ENCODE measurements at places on chromosomes 1 and 21.

- no peak for DNase-seq
These were observed 293.8 kb upstream of the USP25 start for GRCh38 chr21:15436031-15436430.

DNA sequence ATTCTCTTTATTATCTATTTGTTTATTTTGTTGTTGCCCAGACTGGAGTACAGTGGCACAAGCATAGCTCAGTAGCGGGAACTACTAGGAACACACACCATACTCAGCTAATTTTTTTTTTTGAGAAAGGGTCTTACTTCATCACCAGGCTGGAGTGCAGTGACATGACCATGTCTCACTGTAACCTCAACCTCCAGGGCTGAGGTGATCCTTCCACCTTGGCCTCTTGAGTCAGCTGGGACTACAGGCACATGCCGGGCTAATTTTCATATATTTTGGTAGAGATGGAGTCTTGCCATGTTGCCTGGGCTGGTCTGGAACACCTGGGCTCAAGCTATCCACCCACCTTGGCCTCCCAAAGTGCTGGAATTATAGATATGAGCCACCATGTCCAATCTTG, 5.3 kb upstream of the TXNIP start:
- no peak for DNase-seq

DNA sequence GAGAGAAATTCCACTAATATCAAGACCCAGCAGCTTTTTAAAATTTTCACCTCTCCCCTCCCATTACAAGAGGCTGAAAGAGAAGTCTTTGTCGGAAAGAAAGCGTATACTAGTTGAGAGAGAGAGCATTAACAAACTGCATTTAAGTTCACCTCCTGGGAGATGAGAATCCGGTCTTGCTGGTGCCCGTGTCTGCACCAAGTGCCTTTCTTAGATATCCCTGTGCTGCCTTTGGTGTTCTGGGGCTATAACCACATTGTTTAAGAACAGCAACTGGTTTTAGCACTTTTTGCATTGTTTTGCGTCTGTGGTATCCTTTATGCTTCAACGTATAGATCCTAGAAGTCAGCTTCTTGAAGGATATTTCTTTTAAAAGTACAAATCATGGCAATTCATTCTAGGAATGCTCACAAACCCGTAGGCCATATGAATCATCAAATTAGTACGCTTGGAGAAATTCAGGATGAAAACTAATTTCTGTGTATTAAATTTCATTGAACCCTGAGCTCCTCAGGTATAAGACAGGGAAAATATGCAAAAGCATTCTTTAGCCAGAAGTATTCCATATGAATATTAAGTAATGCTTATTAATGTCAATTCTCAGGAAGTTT, 3.4 kb upstream of the RPE65 start:
- DNase-seq, result no peak

DNA sequence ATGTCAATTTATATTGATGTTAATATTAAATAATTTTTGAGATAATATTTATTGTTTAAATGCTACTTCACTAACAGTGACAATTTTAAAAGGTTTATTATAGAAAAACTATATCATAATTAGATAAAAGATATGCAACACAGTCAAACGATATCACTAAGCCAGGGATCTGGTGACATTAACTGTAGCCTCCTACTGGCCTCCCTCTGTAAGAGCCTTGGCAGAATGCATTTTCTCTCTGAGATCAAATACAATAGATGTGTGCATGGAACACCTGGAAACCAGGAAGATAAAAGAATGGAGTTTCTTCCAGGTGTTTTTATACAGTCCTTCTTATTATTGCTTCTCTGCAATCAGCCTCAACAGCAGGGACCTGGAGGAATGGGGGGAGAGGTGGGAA, 1762.1 kb downstream of the BRINP3 start:
- DNase-seq, result no peak

GRCh38 chr21:32826329-32827167, 55.0 kb upstream of the PAXBP1 start:
- DNase-seq, result peak; percentile 54

DNA sequence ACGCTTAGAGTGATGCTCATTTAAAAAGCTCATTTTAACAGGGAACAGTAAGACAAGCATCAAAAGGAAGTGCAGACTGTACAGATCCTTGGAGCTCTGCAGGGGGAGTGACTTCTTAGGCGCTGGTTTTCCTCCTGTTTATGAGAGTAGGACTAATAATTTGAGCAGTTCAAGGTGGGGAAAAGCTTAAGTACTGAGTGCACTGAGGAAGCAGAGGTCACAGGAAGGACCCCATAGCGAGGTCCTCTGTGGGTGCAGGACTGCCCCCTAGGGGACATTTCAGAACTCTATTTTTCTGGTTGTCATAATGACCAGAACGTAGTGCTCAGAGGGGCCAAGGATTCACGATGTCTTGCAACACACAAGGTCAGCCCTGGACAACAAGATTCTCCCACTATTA, 112.1 kb downstream of the HLCS start:
- DNase-seq, result peak; percentile 10

- no peak for DNase-seq
These were observed 63.0 kb downstream of the MEGF6 start for GRCh38 chr1:3548156-3548893.

- no peak for DNase-seq
These were observed 293.9 kb upstream of the PROX1 start for GRCh38 chr1:213693864-213694263.

GRCh38 chr1:57894315-57894714, 470.5 kb upstream of the DAB1 start:
- no peak for DNase-seq

GRCh38 chr1:206102292-206102936, 14.8 kb downstream of the AVPR1B start:
- no peak for DNase-seq

DNA sequence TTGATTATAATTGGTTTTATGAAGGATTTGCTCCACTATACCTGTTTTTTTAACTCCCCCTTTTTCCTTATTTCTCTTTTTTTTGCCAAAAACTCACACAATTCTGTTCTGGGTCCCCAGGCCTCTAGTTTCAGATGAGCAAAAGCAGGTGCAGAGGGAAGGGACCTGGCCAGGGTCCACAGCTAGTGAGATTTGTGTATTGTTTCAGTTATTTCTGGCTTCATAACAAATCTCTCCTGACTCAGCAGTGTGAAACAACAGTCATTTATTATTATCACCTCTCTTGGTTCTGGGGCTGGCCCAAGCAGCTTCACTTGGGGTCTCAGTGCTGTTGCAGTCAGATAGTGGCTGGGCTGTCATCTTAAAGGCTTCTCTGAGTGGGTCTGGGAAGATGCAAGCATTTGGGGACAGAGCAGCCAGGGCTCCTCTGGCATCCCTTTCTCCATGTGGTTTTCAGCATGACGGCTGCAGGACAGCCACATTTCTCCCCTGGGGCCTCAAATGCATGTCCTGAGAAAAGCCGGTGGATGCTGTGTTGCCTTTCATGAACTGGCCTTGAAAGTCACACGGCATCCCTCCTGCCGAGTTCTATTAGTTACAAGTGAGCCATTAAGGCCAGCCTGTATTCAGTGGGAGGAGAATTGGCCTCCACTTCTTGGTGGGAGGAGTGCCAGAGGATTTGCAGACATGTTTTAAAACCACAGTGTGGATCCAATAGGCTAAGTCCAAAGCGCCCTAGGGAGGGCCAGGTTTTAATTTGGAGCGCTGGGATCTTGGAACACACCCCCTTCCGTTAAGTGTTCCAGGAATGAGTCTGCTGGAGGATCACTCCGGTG, 137.1 kb downstream of the CAMTA1 start:
- no peak for DNase-seq

DNA sequence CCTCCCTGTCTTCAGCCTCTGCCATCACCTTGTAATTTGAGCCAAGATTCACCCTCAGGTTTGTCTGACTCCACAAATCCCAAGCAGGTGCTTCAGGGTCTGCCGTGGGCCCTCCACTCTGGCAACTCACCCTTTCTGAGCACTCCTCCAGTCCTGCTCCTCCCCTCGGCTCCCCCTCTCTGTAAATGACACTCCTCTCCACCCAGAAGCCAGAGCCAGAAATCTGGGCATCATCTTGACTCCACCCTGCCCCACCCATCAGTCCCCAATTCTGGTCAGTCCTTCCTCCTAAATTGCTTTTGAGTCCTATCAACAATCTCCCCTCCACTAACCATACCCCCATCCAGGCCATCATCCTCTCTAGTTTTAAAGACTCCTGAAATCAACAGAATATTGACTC, 40.5 kb downstream of the RCSD1 start:
- no peak for DNase-seq

- no peak for DNase-seq
These were observed 5.1 kb downstream of the IFI16 start for GRCh38 chr1:159014851-159015250.

GRCh38 chr21:31370893-31371544, 27.0 kb upstream of the TIAM1 start:
- no peak for DNase-seq

GRCh38 chr21:40386294-40386911, 460.6 kb downstream of the DSCAM start:
- peak; percentile 0 for DNase-seq

DNA sequence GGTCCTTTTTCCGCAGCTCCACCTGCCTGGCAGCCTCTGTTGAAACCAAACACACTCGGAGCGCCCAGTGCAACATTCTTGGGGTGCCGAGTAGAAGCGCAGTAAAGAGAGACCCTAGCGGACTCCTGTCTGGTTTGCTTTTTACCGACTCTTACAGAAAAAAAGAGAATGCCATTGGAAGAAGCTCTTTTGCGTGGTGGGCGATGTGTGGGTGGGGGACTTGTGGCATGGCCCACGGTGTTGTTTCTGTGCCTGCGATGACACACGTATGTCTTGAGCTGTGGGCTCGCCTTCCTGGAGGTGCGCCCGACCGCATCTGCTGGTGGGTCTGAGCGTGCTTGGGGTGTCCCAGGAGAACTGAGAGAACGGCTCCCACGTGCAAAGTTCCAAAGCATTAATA, 7.3 kb upstream of the BARHL2 start:
- no peak for DNase-seq

DNA sequence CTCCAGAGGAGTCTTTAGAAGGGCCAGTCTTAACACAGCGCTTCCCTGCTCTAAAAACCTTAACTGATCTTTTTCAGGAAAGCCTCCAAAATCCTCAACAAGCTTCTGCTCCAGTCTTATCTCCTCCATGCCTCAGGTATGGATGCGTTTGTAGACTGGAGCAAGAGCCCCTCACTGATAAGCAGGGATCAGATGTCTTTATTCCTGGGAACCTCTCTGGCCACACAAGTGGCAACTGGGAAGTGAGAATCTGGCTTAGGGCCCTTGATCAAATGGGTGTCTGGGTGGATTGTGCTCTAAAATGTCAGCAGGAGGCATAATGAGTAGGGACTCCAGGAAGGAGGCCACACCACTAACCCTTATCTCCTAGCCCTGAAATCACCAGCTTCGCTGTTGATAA, 1.4 kb downstream of the ZBTB8A start:
- DNase-seq, result no peak

DNA sequence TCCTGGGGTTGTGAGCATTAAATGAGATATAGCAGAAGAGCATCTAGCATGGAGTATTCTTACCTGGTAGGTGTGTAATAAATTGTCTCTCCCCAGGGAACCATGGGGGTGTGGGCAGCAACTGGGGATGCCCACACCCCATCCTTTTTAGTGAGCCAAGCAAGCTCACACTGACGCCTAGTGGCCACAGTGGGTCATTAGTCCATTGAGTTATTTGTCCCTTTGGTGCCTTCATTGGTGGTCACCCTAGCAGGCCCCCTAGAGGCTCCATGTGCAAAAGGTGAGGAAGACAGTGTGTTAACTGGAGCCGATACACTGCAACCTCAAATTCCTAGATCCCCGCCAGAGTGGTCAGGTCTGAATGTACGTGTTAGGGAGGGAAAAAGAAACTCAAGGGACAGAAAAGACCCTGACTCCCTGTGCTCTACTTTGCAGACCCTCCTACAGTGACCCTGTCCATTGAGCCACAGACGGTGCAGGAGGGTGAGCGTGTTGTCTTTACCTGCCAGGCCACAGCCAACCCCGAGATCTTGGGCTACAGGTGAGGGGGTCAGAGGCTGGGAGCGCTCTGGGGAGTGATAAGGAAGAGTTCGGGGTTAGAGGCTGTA, 93.3 kb upstream of the CD1D start:
- peak; percentile 14 for DNase-seq

GRCh38 chr1:20178634-20179370, 7.1 kb upstream of the UBXN10 start:
- DNase-seq, result peak; percentile 13

- DNase-seq, result no peak
These were observed 9.0 kb upstream of the RHBG start for GRCh38 chr1:156359973-156360372.

DNA sequence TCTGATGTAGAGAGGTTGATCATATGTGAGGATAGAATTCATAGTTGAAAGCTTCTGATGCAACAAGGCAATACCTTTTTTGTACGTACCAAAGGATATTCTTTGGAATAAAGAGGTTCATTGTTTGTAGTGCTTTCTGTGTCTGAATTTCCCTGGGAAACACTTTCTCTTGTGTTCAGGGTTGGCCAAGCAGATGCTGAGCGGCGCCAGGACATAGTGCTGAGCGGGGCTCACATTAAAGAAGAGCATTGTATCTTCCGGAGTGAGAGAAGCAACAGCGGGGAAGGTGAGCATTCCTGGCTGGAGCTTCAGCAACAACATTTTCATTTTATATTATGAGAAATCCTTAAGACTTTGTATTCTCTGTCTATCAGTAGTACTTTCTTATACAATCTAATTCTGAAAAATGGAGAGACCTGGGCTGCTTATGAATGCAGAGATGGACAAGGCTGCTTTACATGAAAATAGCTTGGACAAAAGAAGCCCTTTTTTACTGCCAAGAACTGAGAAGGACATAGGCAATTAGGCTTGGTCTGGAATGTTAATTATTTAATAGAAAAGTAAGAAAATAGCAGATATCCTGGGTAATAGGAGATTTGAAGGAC, 85.2 kb downstream of the KIF1B start:
- DNase-seq, result no peak

- no peak for DNase-seq
These were observed 55.0 kb downstream of the ELAVL4 start for GRCh38 chr1:50163680-50164079.

GRCh38 chr1:57831624-57832023, 407.8 kb upstream of the DAB1 start:
- no peak for DNase-seq

DNA sequence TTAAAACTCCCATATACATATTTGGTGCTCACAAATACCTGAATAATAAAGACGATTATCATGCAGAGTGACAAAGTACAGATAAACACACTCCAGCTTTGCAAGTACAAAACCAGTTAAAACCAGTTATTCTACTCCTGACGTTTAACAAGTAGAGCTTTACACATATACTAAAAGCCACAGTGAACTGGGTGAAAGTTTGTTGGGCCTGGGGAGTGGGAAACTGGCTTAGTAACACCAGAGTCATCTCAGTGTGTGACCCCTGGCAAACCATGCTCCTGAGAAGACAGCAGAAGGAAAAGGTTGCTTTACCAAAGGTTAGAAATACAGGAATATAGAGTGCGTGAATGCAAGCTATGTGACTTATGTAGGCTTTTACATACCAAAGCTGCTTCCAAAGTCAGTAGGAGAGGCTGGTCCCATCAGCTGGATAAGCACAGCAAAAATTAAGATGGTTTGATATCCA, 148.1 kb downstream of the NRIP1 start:
- DNase-seq, result no peak

Measured in CD4-positive, alpha-beta T cell treated with Interferon alpha-2 for 1 hour (primary cell).